ENCODE measurements at places on chromosomes 16 and 17.
A peak's percentile ranks its signal among the peaks of the same experiment; 100 is the strongest.

GRCh38 chr17:58329035-58329809 is 627 bp upstream of the TSPOAP1 start:
- DNase-seq = peak; percentile 57

- no peak for DNase-seq
These were observed 56.2 kb upstream of the RPL38 start for GRCh38 chr17:74147056-74147835.

DNA sequence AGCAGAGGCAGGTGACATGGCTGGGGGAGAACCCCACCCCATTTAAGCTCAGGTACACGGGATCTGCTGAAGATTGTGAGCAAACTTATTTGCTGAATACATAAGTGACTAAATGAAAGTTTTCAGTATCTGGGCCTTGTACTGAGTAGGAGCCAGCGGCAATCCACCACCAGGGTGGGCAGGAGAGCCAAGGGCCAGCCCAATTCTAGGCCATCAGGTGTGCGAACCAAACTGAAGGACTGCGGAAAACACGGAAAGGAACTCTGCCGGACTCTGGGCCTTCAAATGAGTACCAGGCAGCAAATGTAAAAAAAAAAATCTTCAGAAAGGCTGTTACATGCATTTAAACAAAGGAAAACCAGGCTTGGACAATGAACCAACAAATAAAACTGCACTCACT is 19.7 kb downstream of the ARHGAP17 start:
- DNase-seq = no peak

GRCh38 chr17:69192754-69193153 is 35.9 kb downstream of the ABCA10 start:
- no peak for DNase-seq

DNA sequence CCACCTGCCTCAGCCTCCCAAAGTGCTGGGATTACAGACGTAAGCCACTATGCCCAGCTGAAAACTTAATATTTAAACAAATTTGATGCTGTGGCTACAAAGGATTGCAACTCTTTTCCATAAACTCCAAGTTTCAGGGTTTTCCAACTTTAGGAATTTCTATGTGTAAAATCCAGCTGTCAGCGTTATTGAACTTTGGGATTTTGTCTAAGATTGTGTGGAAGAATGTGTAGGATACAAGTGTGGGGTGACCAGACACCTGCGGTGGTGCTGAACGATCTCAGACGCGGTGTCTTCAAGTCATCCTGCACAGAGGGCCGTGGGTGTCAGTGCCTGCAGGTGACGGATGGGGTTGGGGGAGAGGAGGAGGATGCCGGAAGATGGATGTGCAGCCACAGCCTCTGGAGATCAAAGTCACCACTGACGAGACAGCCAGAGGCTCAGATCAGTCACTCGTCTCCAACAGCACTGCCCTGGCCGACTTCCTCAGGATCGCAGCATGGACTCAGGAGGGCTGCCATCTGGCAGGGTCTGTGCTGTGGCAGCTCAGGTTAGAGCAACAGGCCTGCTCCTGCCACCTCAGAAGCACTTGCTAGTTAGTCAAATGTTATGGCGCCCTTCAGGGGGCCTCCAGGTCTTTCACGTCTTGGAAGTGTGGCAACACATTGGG is 13.0 kb downstream of the ACSF3 start:
- peak; percentile 82 for DNase-seq

DNA sequence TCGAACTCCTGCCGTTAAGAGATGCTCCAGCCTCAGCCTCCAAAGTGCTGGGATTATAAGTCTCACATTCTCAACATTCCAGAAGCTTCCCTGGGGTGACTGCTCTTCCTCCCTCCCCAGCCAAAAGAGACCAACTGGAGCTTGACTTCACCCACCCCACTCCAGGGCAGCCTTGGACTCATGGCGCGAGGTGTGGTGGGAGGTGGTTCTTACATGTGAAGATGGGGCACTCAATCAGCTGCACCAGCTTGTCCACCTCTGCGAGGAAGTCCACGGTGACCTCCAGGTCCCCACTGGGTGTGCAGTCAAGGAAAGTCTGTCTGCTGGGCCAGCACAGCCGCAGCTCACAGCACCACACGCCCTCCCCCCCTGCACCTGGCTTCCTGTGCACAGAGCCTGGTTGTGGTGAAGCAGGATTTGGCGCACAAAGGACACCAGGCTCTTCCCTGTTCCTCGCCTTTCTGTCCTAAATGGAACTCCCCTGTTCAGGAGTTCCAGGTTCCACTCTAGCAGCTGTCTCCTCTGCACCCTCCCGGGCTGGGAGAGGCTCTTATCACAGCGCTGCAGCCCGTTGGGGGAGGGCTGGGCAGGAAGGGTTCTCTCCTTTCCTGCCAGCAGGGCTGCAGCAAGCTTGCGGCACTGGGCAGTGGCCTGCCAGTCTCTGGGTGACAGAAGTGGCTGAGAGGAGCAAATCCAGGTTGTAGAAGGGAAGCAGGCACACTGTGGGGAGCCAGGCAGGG is 9.6 kb upstream of the MTSS2 start:
- DNase-seq = no peak

GRCh38 chr16:19583665-19584300 is 28.3 kb downstream of the VPS35L start:
- DNase-seq = no peak

- no peak for DNase-seq
These were observed 20.1 kb upstream of the ALKBH5 start for GRCh38 chr17:18163547-18163946.

DNA sequence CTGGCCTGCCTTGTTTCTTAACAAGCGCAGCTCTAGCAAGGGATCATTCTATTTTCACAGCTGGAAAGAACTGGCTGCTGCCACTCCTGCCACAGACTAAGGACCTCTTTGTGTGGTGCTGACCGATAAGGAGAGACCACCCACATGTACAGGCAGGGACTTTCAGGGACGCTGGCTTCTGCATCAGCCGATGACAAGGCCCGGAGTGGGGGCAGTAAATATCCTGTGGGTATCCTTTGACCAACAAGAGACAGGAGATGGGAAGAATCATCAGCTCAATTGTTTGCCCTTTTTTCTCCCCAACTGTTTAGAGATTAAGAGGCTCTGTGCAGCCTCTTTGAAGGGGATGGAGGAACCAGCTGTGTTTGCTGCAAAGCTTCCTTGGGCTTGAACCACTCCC is 9.2 kb upstream of the ITPRIPL2 start:
- DNase-seq = no peak

DNA sequence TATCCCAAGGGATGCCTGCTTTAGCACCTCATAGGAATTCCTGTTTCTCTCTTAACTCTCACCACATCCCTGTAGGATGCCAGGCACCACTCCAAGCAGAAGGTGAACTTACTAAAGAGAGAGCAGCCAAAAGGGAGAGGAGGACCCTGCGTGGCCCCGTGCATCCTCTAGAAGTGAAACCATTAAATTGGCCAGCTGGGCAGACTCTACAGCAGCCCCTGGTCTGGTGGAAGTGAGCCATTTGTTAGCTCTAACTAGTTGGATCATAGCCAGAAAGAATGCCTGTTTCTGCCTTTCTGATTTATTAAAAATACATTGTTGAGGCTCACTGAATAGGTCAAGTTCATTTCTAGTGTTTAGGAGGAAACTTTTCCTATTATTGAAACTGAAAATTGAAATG is 22.3 kb downstream of the TMEM11 start:
- DNase-seq = no peak

DNA sequence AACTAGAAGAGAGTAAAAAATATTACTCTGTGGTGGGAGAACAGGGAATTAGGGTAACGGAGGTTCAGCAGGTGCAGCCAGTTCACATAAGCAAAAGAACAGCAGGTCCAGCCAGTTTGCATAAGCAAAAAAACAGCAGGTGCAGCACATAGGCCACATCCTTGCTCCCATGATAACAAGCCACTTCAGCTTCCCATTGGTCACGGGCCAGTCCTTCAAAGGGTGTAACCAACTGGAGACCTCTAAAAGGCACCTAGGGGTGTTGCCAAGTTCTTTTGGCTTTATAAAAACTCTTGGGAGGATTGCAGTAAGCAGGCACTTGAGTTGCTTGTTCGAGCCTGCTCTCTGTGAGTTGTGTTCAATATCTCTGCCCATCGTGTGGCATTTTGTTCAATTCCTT is 488.1 kb downstream of the XYLT1 start:
- no peak for DNase-seq

- DNase-seq = no peak
These were observed 9.8 kb downstream of the DNAJA3 start for GRCh38 chr16:4435337-4436067.

- DNase-seq = no peak
These were observed 48.7 kb downstream of the SF3B3 start for GRCh38 chr16:70572050-70572925.

- peak; percentile 99 for DNase-seq
These were observed 660 bp upstream of the PRRT2 start for GRCh38 chr16:29811170-29811895.

- DNase-seq = no peak
These were observed 370.1 kb downstream of the ZFHX3 start for GRCh38 chr16:72677662-72678447.

DNA sequence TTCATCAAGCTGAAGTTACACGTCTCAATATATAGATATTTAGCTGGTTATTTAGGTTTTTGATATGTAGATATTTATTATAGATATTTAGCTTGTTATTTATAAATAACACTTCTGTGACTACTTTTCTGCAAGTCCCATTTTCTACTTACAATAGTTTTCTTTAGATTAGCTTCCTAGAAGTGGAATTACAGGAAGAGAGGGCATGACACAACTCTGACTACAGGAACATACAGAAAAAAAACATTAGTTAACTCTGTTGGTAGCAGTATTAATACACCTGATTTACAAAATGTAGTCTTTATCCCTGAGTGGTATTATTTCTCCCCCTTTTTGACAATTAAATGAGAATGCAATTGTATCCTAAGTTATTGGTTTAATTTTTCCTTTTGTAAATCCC is 21.2 kb upstream of the CCL1 start:
- no peak for DNase-seq

GRCh38 chr17:34009912-34010311 is 245.2 kb upstream of the CCL2 start:
- DNase-seq = no peak

- DNase-seq = no peak
These were observed 4.5 kb downstream of the MIF4GD start for GRCh38 chr17:75266316-75267152.

DNA sequence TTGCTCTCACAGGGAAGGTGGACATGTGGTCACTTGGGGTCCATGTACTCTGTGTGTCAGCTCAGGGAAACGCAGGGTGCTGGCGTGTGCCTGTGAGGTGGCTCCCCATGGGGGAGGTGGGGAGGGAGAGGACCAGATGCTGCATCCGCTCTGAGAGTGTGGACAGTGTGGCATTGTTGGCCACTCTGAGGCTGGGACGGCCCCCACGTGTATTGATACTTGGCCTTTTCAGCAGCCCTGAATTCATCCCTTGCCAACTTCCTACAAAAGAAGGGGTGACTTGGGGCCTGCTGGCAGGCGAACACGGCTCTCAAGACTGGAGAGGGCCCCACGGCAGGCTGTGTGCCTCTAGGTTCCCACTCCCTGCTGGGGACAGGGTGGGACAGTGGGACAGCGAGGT is 120.1 kb downstream of the RAB11FIP4 start:
- DNase-seq = no peak

DNA sequence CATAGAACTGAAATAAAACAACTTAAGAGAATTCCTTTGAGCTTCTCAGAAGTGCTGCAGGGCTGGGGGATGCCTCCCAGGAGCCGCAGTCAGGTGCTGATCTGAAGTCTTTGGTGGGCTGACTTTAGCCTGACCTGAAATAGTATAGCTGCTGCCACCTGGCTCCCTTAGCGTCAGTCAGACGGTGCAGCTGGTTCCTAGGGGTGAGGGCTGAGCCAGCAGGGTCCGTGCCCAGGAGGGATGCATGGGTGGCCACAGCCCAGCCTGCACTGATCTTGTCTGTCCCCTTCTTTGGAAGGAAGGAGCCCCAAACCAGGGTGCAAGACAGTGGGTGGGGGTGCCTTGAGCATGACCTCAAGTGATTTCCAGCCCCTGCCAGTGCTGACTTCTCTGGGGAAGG is 11.5 kb downstream of the MAPT start:
- no peak for DNase-seq

- DNase-seq = no peak
These were observed 46.7 kb downstream of the MGAT5B start for GRCh38 chr17:76914937-76915336.

DNA sequence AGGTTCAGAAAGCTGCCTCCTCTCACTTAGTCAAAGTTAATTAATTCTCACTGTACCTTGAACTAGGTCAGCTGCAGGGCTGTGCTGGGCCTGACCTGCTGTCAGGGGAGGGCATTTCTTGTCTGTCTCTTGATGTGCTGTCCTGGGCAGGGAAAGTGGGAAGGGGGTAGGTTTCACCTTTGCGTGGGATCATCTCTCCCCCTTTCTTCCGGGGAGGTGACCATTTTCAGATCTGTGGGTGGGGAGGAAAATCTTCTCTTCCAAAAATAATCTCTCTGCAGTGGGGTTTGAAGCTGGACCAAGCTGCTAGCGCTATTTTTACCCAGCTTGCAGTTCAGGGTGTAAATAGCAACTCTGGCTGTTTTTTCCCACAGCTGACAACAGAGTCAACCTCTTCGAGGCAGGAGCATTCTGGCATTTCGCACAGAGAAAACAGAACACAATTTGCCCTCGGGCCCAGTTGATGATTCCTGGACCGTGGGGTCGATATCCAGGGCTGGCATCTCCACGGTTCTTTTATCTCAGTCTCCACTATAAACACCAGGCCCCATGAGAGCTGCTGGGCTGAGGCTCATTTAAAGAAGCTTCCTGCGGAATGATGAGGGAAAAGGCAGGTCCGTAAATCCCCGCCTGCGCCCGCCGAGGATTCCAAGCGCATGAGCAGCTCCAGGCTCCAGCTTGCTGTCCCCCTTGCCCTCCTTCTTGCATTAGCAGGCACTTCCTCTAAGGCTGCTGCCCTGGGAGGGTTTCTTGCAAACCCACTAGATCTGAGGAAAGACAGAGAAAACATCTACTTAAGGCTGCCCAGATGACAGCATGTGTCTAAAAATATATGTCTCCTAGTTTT is 93.9 kb downstream of the YPEL2 start:
- no peak for DNase-seq

GRCh38 chr17:42779936-42780850 is at the start of gene WNK4:
WNK4 (plus strand) TSS chr17:42780610; CDS start chr17:42780699, 89 bp downstream.
- no peak for DNase-seq

DNA sequence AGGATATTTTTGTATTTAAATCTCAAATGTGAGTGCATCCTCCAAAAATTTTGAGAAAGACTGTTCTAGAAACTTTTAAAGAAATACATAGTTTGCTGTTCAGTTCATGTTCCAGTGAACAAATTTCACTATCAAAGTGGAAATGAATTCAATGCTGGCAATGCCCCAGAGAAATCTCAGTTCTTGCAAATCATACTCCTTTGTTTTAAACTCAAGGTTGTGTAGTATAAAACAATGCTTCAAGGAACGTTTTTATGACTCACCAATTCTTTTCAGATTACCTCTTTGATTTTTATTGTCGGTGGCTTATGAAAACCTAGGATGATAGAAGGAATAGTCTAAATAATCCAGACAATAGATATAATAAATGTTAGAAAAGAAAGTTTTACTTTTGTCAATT is 17.6 kb downstream of the LPCAT2 start:
- DNase-seq = no peak

DNA sequence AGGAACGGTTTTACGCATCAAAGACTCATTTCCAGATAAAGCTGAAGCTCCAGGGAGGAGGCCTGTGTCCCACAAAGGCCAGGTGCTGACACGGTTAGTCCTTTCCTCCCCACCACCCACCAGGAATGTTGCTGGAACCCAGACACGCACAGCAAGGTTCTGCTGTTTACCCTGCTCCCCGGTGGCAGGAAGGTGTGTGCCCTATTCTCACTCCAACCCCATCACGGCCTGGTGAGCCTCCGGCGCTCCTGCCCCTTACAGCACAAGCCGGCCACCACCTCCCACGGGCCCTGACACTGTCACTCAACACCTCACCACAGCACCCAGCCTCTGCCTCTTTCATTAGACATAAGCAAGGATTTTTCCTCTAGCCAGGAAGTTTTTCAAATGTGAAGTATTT is 47.8 kb downstream of the ANKRD11 start:
- no peak for DNase-seq
